ENCODE measurements at places on chromosomes 13 and 19.

- DNase-seq = no peak
Measured at GRCh38 chr19:30371960-30372824, at the start of gene ZNF536. Gene ZNF536 (plus strand): TSS chr19:30372384. CDS start chr19:30443563, 71,179 bp downstream.

DNA sequence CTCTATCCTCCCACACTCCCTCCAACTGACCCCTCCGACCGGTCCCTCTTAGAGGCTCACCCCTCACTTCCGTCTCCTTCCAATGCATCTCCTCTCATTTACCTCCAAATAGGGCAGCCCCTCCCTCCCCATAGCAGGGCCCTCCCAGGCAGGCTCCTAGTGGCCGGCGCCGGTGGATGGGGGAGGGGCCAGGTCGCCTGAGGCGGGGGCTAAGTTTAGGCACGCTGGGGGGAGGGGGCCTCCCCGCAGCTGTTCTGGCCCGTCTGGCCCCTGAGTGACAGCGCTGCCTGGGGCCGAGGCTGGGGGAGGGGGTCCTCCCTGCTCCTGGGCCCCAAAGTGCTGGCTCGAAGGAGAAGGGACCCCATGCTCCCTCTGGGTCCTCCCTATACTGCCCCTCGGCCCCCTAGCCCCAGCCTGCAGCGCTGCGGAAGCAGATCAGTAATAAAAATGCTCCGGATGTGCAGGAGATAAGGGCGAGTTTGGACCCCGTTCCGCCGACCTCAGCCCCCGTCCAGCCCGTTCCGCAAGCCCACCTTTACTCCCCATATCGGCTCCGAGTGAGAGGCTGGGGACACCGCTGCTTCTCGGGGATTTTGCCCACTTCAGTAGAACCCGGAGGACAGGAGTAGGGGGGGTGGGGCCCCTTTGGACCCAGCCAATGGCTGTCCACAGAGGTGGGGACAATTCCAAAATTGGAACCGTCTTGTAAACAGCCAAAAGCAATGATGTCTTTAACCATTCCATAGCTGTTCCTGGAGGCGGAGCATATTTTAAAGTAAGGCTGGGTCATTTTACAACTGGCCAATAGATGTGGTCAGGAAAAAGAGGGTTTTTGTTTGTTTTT is 4.0 kb downstream of the RTN2 start:
- no peak for DNase-seq

DNA sequence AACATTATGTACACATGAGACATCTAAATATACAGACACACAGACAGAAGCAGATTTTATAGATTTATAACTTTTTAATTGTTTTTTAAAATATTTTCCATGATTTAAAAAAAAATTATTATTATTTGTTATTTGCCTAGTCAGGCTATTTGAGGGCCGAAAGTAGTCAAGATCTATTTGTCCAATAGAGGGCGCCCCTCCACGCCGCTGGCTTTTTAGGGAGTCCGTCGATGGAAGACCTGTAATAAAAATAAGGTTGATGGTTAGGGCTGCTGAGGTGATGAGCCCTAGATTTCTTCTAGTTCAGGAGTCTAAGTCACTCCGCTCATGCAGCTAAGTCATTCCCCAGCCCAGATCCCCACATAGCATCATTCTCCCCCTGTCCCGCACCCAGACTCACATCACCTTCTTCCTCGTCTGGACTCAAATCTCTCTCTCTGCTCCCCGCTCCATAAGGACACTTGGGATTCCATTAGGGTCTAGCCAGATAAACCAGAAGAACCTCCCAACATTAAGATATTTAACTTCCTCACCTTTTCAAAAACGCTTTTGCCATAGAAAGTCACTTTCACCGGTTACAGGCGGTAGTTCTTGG is 33.9 kb upstream of the CEACAM21 start:
- no peak for DNase-seq

- no peak for DNase-seq
Measured at GRCh38 chr19:4969772-4970531, 1.0 kb downstream of the KDM4B start.

DNA sequence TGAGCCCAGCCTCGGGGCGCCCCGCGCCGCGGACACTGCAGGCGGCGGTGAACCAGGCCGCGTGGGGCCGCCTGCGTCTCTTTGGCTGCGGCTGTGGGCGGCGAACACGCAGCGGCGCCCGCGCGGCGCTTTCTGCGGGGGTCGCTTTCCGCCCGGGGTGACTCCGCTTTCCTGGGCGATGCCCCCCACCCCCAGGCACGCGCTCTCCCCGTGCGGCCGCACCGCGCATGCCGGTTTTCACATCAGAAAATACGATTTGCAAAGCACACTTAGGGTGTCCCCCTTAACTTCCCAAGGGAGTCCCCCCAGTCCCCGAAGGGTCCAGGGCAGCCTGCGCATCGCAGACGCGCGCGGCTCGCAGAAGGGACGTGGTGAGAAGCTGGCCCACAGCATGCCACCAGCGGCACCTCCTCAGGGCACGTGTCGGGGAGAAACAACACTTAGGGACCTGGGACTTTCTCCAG is 5.3 kb downstream of the F7 start:
- no peak for DNase-seq

- no peak for DNase-seq
Measured at GRCh38 chr19:6680141-6680540, 10.2 kb upstream of the TNFSF14 start.

- no peak for DNase-seq
Measured at GRCh38 chr13:102800145-102801041, 1.5 kb downstream of the BIVM start.

DNA sequence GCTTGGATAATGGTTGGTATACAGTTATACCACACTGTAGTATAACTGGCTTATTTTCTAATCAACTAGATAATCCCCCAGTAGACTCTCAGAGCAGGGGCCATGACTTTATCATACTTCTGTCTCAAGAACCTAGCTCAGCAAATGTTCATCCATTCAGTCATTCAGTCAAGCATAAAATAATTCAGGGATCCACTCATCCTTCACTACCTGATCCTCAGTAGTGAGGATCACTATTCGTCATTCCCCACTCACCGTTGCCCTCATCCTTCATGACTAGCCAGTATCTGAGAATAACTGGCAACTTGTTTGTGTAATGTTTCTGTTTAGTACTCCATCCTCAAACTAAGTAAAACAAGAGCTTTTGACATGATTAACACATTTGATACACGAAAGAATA is 77.6 kb downstream of the TSC22D1 start:
- no peak for DNase-seq

DNA sequence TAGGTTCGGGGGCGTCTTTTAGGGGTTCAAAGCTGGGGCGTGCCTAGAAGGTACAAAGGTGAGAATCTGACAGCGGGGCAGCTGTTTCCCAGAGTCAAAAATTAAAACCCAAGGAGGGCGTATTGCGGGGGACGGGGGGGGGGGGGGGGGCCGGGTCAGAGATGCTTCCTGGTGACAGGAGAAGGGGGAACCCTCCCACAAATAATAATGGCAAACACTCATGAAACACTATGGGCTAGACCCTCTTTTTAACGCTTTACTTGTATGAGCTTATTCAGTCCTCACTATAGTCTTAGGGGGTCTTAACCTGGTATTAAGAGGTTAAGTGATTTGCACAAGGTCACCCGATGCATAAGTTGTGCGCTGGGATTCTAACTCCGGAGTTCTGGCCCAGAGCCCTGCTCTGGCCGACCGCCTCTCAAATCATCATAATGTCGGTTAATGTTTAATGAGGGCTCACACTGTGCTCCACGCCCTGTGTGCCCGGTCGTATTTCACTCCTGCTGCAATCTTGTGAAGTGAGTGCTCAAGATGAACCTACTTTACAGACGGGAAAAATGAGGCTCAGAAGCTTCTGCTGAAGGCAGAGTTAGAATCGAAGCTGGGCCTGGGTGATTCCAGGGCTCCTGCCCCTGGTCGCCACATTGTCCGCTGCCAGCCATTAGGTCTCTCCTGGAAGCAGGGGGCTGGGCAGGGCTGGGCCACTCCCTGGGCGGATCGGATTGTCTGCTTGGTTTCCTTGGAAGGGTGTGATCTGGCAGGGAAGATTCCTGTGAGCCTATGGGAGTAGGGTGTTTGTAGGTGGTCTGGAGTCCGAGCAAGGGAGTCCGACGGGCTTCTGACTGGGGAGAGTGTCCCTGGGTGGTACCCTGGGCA is 964 bp downstream of the PAK4 start:
- no peak for DNase-seq

- DNase-seq = no peak
Measured at GRCh38 chr13:71828117-71828516, 38.9 kb downstream of the DACH1 start.

DNA sequence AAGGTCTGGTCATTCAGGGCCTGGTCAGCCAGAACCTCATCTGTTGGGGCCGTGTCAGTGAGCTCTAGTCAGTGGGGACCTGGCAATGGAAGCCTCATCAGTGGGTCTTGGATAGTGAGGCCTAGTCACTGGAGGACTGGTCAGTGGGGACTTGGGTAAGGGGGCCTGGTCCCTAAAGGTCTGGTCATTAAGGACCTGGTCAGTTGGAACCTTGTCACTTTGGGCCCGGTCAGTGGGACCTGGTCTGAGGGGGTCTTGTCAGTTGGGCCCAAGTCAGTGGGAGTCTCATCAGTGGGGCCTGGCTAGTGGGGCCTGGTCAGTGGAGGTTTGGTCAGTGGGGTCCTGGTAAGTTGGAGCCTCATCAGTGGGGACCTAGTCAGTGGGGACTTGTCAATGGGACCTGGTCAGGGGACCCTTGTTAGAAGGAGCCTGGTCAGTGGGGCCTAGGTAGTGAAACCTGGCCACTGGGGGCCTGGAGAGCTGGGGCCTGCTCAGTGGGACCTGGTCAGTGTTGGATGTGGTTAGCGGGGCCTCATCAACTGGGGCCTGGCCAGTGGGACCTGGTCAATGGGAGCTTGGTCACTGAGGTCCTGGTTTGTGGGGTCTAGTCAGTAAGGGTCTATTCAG is 43.7 kb upstream of the TPM4 start:
- no peak for DNase-seq

DNA sequence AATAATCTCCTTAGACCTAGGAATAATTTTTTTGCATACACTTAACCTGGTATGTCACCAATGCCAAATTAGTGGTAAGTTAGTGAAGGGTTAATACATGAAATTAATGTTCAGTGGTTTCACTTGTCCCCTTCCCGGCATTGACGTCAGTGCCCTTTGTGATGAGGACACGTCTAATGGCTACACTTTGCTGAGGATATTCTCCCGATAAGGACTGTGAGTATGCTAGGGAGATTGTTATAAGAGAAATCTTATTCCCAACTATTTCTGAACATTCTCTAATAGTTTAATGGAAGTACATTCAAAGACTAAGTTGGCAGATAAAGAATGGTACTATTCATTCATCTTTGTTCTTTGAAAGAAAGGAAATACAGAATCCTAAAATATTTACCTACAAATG is 102.4 kb downstream of the TNFRSF19 start:
- no peak for DNase-seq

GRCh38 chr13:45542878-45543277 is 72.7 kb downstream of the ERICH6B start:
- DNase-seq = no peak

- DNase-seq = no peak
Measured at GRCh38 chr13:30826911-30827577, 79.0 kb upstream of the MEDAG start.

GRCh38 chr19:40465025-40465556 is 454 bp downstream of the BLVRB start:
- DNase-seq = no peak

DNA sequence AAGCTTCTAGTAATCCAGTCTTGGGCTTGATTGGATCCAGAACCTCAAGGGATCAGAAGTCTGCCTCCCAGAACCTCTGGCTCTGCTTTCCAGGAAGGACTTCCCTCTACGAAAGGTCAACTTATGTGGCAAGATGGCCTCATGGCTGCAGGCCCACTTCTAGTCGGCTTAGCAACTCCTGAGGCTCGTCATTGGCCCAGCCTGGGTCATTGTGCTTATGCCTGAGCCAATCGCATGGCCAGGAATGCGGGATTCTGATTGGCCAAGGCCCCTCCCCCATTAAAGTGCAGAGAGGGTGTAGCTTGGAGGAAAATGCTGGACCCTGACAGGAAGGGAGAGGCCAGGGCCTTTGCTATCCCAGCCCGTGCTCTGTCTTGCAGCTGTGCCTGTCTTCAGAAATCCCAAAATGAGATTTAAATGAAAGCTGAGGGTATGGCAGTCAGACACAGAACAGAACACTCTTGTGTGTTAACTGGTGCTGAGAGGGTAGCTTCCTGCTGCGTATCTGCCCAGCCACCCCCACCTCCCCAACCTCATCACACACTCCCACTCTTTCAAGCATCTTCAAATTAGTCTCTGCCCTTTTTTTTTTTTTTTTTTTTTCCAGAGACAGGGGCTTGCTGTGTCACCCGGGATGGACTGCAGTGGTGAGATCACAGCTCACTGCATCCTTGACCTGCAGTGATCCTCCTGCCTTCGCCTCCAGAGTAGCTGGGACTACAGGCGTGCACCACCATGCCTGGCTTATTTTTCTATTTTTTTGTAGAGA is 5.5 kb upstream of the CCNE1 start:
- DNase-seq = no peak

DNA sequence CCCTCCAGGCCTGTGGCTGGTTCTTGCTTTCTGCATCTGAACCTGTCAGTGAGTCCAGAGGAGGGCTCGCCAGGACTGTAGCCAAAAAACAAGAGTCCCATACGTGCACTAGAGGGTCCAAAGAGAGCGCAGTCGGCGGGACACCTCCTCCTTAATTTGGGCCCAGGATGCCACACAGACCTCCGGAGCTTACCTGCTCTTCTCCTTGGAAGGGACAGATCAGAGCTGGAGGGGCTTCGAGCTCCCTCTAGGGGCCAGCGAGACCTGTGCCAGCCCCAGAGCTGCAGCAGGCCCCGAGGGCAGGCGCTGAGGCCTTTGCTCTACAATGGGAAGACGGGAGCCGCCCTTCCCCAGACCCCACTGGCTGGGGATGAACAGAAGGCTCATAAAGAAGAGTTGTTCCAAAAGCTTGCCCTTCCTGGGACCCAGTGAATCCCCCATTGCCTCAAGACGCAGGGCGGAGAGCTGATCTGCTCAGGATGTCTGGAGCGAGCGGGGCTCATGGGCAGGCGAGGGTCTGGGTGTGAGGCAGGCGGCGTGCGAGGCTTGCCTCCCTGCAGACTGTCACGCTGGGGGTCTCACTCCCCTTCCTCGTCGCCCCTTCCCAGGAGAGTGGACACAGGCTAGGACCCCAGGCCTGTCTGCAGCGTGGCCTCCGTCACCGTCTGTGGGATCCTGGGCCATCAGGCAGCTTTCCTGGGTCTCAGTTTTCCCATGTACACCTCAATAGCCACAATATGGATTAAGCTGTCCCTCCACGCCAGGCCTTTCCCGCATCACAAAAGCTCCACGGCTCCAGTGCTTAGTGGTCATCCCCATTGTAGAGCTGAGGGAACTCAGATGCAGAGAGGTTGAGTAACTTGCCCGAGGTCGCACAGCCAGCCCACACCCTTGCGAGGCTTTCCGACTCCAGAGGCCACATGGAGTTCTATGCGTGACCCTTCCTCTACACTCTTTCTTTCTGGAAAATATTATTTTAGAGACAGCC is 46.9 kb upstream of the VSTM2B start:
- DNase-seq = no peak

DNA sequence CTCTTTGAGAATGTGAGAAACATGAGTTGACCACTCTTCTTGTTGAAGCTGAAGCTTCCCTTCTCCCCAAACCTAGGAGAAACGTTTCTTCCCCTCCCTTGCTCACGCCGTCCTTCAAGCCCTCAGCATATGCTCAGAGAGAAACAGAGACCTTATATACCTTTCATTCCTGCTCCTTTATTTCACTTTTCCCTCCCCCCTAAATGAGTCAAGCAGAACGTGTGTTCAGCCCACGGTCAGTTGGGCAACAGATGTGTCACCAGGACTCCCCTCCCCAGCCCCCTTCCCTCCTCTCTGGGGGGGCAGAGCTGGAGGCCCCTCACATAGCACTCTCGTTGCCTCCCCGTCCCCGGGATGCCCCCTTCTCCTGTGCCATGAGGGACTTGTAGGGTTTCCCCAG is 8.6 kb downstream of the OR7C2 start:
- no peak for DNase-seq

Measured in keratinocyte (primary cell).